ENCODE measurements at places on chromosomes 5 and 9.

- DNase-seq = no peak
Observed at GRCh38 chr5:126926187-126926586, 104.2 kb downstream of the MARCHF3 start.

DNA sequence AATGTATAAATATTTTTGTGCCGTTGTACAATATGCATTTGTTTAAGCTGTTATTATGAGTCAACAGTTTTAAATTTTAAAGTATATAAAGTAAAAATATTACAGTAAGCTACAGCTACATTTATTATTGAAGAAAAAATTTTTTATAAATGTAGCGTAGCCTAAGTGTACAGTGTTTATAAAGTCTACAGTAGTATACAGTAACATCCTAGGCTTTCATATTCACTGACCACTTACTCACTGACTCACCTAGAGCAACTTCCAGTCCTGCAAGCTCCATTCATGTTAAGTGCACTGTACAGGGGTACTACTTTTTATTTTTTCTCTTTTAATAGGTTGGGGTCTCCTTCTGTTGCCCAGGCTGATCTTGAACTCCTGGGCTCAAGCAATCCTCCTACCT lies 30.6 kb downstream of the SIL1 start:
- no peak for DNase-seq

- DNase-seq = no peak
Observed at GRCh38 chr5:158569534-158569933, 530.2 kb downstream of the EBF1 start.

- no peak for DNase-seq
Observed at GRCh38 chr9:124624735-124624992, 117.5 kb upstream of the NR5A1 start.

DNA sequence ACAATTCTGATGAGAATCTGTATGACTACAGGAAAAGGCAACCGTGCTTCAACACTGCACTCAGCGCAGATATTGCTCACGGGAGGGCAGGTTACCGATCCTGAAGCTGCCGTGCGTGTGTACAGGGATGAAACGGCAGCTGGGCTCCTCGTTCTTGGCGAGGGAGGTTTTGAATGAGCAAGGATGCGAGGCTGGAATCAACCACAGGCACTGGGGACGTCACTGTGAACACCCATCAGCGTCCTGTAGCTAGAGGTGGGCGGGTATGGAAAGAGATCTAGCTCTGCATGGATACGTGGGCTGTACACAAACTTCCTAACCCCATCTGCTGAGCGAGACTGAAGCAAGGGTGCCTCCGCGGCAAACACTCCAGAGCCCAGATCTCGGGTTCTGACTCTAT lies 84.3 kb upstream of the COL5A1 start:
- DNase-seq = peak; percentile 77

DNA sequence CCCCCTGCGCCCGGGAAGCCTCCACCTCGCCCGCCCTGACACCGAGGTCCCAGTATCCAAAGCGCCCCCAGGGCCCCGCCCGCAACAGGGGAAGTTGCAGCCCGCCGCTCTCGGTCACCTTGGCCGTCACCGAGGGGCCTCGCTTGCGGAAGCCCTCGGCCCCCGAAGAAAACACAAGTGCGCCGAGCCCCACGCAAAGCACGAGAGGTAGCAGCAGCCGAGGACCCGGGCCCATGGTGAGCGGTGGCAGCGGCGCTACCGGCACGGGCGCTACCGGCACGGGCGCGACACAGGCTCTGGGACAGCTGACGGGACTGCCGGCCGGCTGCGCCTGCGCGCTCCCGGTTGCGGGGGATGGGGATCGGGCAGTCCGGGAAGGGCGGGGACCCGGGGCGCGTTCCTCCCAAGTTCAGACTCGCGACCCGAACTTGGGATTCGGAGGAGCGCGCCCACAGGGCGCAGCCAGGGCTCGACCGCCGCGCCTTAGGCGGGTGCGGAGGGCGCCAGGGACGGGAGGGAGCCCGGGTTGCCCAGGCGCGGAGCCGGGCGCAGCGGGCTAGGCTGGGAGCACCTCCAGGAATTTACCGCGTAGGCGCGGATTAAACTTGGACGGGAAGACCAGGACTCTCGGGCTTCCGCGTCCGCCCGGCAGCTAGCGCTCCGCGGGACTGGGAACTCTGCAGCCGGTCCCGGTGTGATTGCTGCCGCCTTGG lies at the start of gene PPIC:
TSS of gene PPIC (minus strand) at position 335 of the 713 bp plus-strand sequence. CDS start at position 235, 100 bp downstream.
- DNase-seq = peak; percentile 98

DNA sequence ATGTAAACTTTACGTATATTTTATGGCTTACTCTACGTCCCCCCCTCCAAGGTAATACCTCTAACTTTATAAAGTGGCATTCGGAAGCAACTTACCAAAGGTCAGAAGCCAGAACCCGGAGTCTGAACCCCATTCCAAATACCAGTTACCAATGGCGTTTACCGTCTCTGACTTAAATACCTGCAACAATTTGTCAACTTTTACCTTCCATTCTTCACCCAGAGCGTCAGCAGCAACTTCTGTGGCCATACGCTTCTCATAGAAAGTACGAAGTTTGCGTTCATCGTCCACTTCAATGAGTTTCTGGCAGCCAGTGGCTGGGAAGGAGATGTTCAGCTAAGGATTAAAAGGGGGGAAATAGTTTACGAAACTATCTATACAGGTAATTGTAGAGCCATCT lies 753 bp downstream of the RPS6 start:
- no peak for DNase-seq
